ENCODE measurements at places on chromosomes 4 and X. TPM values are rescaled to one million over a fixed set of nuclear protein-coding genes. Genes with fewer than 3 reads are reported as not detected.

CXCL11 gene
- not detected for total RNA-seq

GRCh38 chrX:9327747-9328145 lies 137.1 kb upstream of the TBL1X start:
- no peak for DNase-seq

DNA sequence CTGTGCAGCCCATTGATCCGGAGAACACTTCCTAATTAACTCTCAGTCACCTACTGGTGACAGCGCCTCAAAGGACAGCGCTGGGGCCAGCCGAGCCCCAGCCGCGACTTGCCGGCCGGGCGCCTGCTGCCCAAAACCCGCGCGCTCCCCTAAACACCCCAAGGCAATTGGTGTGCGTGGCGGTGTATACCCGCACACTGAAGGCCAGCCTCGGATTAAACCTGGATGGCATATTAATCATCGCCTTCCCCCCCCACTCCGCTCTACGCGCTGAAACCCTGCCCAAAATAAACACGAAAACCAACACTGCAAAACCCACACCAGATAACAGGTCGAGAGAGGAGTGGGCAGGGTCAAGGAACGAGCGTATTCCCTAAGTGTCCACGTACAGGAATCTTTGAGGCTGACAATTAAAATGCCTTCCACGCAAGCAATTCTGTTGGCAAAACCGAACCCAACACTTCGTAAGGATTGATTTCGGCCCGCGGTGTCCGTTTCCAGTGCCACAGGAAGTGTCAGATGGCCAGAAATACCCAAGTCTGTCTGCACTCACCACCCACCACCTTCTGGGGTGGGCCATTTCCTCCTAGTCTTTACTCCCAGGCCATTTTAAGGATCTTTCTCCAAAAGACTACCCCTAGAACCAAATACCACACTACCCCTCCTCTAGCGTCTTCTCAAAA lies 2.7 kb downstream of the BCOR start:
- peak; percentile 45 for DNase-seq

- DNase-seq, result no peak
Measured at GRCh38 chr4:681736-682451, 7.1 kb downstream of the SLC49A3 start.

- DNase-seq, result no peak
Measured at GRCh38 chr4:6153874-6154273, 46.5 kb downstream of the JAKMIP1 start.

SLITRK4 gene
- total RNA-seq, result not detected

KLHL15 gene
- total RNA-seq, result 23.7 TPM

PAGE2B gene
- total RNA-seq, result not detected

- DNase-seq, result peak; percentile 91
Measured at GRCh38 chrX:6777238-6778002, 242.5 kb upstream of the VCX3A start.

GRCh38 chrX:38278682-38279081 lies 48.6 kb downstream of the RPGR start:
- DNase-seq, result no peak

DNA sequence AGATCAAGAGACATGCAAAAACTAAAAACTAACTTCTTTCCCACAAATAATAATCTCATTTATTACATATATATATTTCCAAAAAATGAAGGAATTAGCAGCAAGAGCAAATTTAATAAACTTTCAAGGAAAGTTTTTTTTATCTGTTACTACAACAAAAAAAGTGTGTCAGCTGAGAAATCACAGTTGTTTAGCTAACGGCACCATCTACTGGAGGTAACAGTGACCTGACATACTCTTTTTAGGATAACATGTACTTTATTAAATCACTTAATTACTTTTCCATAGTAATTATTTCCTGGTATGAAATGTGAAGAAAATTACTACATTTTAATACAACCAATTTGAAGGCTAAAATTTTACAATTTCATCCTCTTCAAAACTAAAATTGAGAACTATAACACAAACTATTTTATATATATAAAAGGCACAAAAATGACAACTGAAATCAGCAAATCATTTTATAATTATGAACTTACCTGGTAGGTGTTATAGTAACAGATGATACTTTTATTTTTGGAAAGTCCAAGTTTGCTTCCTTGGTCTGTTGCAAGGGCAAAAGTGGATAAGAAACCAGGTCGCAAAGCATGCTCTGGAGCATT lies 9.1 kb downstream of the LAMTOR3 start:
- peak; percentile 77 for DNase-seq

DNA sequence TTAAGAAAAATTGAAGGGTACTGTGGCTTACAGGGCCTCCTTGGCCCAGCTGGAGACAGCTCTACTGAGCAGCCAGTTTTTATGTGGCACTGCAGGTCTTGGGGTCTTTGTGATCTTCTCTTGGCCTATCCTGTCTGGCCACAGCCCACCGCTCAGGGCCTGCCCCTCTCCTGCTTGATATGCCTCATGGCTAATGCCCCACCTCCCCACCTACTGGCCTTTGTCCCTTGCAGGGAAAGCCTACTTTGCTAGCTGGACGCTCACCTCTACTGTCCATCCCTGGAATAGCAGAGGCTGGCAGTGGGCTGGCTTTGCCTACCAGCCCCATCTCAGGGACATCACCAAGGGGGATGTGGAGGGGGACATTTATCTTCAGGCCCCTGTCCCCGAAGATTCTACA lies 134.1 kb downstream of the PJA1 start:
- no peak for DNase-seq

CSAG3 gene
- total RNA-seq, result not detected

All from Karpas-422 (cell line).